Omental fat pad (tissue), 4 donors: ENCODE measurements at places on chromosomes 4 and X. TPM values are rescaled to one million over a fixed set of nuclear protein-coding genes. Genes with fewer than 3 reads are reported as not detected.

DNA sequence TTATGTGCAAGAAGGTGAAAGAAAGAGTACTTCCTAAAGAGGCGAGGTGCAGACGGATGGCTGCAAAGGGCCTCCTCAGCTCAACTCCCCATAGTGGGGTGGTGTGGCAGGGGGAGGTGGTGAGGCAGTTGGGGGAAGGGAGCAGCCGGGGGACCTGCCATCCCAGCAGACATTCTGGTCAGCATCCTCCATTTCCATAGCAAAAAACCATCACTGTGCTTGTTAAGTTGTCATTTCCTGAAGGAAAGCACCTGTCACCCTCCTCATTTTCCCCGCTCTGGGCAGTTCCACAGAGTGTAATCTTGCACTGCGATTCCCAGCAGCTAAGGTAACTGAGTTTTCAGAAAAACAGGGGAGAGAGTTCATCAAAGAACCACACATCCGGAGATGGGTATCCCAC lies 51.5 kb downstream of the TSPAN5 start:
- DNase-seq: no peak

The CYP2U1 gene
- total RNA-seq: 15.6 TPM

- no peak for DNase-seq
These were observed 180.5 kb downstream of the PTTG2 start for GRCh38 chr4:38140643-38141203.

The HOPX gene
- total RNA-seq: 6.8 TPM

The BGN gene
- total RNA-seq: 40.2 TPM

The UVSSA gene
- total RNA-seq: 10.2 TPM

GRCh38 chr4:129144755-129145206 lies 48.8 kb downstream of the C4orf33 start:
- no peak for DNase-seq

The SEC24B gene
- 38.7 TPM for total RNA-seq

- DNase-seq: no peak
These were observed 671.2 kb upstream of the FTHL17 start for GRCh38 chrX:31743004-31743403.

GRCh38 chr4:997375-998071 lies 4.3 kb upstream of the SLC26A1 start:
- DNase-seq: no peak

The VCX gene
- total RNA-seq: not detected

- DNase-seq: no peak
These were observed 892.1 kb upstream of the EPHA5 start for GRCh38 chr4:66562276-66562806.

DNA sequence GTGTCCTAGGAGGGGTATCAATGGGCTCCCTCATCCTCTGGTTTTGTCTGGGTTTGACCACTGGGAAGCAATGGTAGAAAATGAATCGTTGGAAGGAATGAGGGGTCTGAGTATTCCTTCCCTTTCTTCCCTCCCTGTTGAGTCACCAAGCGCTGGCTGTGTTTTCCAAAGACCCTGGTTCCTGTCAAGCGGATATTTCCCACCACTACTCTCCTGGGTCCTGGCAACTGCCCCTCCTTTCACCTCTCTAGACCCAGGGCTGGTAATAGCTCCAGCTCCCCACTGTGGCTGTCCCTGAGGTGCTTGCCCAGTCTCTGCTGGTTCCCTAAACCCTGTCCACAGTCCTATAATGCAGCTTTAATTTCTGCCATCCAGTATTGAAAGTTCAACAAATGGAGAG lies 22.2 kb downstream of the SMIM43 start:
- DNase-seq: no peak

- no peak for DNase-seq
These were observed 68.4 kb downstream of the MID2 start for GRCh38 chrX:107894038-107894437.

The NLGN3 gene
- 1.3 TPM for total RNA-seq

- no peak for DNase-seq
These were observed 224.5 kb upstream of the CENPE start for GRCh38 chr4:103422467-103423219.

DNA sequence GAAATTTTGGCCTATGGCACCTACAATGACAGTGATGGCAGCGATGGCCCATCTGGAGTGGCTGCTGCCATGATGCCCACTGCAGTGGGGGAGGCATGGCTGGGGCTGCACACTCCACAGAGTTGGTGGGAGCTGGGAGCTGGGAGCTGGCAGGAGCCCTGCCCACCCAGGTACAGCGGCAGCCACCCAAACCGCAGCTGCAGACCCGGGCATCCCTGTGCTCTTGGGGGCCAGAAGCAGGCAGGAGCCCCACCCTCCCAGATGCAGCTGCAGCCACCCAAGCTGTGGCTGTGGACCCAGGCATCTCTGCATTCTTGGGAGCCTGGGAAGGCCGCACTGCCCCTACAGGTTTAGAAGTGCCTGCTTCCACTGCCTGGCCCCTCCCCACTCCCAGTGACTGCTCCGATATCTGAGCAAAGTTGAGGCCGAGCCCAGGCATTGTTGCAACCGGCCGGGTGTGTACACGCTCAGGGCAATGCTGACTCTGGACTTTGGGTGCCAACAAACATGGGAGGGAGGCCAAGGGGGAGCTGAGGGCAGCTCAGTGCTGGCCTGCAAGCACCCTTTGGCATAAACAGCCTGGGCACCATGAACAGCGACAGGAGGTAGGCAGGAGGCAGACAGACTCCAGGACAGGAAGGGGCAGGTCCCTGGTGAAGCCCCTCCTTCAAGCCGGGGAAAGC lies 82.8 kb downstream of the PPP4R3C start:
- DNase-seq: no peak

The TEX13B gene
- total RNA-seq: not detected

DNA sequence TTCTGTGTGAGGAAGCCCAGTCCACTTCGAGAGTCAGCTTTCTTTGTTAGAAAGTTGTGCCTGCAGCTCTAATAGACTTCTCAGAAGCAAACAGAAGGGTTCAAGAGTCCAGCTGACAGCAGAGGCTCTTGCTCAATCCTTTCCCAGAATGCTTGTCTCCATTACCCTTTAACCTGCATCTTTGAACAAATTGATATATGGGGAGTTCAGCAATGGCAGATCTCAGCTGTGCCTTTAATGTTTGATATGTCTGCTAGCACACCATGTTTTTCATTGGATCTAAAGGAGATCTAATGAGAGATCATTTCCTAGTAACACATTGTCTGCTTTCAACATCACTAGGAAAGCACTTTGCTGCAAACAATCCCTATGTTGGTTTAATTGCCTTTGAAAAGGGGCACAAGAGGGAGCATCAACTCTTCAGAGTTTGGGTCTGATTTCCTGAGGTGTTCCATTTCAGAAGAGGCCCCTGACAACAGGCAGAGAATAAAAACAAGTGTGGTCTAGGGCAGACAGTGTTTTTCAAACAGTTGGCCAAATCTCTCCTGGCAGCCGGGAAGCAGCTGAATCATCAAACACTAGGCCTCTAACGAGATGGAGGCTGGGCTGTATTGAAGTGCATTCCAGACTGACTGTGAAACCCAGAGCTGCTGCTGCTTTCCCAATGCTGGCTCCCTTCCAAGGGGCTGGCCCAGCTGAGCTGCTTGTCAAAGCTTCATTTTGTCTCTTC lies 55.5 kb downstream of the LUZP4 start:
- peak; percentile 55 for DNase-seq

DNA sequence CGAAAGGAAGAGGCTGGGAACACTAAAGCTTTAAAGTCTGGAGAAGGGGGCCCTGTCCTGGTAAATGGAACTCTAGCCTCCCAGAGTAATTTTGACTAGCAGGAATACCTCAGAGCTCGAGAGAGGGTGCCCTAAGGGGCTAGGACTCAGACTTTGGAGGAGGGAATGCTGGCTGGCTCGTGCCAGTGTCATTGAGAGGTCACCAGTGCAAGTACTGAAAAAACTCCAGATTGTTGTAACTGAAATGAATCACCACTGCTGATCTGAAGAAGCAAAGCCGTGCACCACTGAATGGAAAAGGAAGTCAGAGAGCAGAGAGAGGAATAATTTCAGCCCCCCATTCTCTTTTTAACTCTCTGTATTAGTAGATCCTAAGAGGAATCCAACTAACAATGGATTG lies 690.2 kb downstream of the FAT4 start:
- no peak for DNase-seq

The WDR19 gene
- 33.7 TPM for total RNA-seq

DNA sequence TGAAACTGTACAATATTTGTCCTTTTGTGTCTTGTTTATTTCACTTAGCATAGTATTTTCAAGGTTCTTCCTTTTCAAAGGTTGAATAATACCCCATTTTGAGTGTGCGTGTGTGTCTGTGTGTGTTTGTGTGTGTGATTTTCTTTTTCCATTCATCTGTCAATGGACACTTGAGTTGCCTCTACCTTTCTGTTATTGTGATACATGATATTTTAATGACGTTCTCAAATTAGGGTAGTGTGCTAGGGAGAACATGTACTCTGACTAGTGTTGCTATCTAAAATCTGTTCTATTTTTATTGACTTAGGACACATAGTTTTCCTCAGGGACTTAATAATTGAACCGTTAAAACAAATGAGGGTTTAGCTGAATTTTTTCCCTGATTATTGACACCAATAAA lies 9.9 kb downstream of the MMRN1 start:
- DNase-seq: no peak

DNA sequence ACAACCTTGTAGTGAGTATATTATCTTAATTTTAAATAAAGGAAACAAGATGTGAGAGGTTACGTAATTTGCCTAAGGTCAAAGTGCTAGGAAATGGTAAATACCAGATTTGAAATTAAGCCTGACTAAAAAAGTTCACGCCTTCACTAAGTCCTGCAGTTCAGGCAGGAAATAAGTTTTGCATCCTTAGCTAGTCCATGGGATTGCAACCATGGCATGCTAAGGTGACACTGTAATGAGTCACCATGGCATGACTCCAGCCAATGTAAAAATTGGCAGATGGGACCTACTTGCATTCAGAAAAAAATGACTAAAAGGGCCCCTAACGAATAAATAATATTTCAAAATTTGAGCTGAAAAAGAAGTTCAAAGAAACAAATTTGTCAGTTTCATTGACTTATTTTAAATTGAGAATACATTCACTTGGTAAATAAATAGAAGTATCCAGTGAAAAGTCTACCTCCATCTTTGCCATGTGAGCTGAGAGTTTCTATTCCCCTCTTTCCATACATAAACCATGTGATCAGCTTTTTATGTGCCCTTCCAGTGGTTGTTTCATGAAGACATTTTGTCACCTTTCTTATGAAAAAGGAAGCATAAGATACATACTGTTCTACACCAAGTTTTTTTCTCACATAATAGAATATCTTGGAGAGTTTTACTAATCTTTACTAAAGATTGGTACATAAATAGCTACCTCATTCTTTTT lies 72.4 kb downstream of the ANKRD50 start:
- no peak for DNase-seq

GRCh38 chr4:79695848-79696247 lies 287.8 kb upstream of the GK2 start:
- DNase-seq: no peak

DNA sequence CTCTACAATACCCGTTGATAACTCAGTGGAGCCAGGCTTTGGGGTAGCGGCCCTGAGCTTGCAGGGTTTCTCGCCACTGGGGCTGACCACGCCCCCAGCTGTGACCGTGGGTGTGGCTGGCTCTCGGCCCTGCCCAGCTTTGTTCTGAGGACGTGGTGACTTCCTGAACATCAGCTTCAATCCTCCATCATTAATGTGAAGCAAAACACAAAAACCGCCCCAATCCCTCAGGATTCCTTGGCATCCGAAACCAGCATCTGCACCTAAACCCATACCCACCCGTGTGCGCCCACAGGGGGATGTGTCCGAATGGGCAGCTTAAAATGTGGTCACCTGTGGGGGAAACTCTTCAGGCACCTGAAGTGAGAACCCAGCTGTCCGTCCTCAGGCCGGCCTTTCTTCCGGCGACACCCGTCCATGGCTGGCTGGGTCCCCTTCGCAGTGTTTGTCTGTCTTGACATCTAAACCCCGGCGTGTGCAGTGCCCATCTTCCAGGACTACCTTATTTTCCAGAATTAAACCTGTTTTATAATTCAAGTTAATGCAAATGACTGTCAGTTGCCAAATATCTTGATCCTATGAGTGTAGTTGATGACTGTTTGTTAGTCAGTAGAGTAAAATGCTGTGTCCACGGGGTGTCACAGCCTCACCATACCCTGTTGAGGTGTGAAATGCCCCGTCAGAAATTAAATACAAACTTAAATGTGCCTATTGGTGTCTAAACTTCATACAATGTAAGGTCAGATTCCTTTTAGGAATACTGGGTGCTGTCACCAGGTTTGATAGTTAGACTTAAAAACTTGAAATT lies 27.3 kb downstream of the NELFA start:
- no peak for DNase-seq

DNA sequence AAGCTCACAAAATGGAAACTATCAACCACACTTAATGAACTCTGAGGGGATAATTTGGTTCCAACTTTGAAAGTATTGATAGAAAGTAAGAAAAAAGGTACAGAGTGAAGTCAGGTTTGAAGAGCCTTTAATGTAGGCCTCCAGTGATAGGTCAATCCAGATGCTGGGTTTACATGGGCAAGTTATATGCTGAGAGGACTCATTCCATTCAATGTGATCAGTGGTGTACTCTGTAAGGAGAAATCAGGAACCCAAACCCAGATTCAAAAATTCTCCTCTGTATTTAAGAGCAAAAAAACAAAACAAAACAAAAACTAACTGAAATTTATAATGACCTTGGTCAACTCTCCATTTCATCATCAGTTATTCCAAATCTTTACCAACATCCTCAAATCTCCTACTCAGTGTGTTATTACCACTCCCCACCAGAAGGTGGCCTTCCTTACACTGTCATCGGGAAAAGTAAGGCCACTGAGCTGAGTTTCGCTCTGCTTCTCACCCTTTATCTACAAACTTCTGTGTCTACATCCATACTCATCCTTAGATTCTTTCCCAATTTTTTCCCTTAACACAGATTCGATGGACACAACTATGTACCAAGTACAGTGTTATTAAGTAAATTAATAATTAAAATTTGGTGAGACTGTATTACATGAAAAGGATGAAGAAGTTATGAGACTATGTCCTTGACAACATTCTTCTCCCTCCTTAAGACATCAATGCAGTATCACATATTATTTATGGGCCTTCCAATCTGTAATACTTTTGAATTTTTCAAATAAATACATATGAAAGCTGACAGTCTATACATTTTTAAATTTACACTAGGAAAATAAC lies 88.3 kb downstream of the ZAR1 start:
- DNase-seq: peak; percentile 44

The MAGEA2 gene
- total RNA-seq: not detected

DNA sequence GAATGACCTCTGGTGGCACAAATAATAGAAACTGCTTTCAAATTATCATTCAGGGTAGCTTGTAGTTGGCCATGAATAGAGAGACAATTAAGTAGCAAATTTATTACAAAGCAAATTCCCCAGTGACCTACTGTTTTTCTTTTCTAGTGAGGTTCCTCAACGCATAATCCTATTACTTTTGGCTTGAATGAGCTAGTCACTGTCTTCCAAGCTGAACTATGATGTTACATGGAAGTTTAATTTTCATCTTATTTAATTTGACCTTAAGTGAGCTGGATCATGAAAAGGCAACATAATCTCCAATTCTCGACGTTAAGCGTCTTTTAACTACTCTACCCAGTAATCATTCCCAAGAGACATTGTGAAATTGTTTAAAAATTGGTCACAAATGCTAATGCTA lies 347.4 kb upstream of the MAGEB2 start:
- no peak for DNase-seq

- no peak for DNase-seq
These were observed 13.9 kb downstream of the QDPR start for GRCh38 chr4:17497890-17498523.

The SLC7A11 gene
- 1.5 TPM for total RNA-seq
